ENCODE measurements at places on chromosomes 6 and 20.

GRCh38 chr20:39691151-39691862, 729.2 kb downstream of the DHX35 start:
- no peak for DNase-seq

- DNase-seq, result no peak
Observed at GRCh38 chr6:3669916-3670315, 81.6 kb downstream of the PXDC1 start.

GRCh38 chr6:134599079-134599478, 281.2 kb upstream of the SGK1 start:
- no peak for DNase-seq

- DNase-seq, result no peak
Observed at GRCh38 chr6:153058909-153059308, 56.4 kb upstream of the MTRF1L start.

GRCh38 chr6:103042336-103042735, 1648.8 kb downstream of the GRIK2 start:
- no peak for DNase-seq

DNA sequence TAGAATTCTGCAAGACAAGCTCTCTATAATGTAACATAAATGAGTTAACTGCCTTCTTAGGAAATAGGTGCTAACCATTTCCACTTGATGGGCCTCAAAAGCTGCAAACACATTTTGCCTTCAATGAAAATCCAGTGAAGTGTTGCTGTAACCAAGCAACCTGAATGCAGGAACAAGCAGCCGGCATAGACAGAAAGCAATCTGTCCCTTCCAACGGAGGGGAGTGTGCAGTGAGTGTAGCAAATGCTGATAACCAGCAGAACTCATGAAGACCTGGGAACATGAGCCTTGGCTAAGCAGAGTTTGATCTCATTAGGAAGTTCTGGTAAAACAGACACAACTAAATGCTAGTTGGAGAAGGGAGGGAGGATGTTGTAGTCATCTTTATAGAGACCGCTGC, 697.8 kb downstream of the KIF16B start:
- DNase-seq, result no peak

GRCh38 chr6:1503811-1504210, 105.9 kb upstream of the FOXC1 start:
- DNase-seq, result peak; percentile 54

- peak; percentile 40 for DNase-seq
Observed at GRCh38 chr6:125201961-125202729, 48.6 kb downstream of the TPD52L1 start.

- no peak for DNase-seq
Observed at GRCh38 chr6:86529635-86530034, 407.7 kb upstream of the HTR1E start.

- DNase-seq, result no peak
Observed at GRCh38 chr6:116070616-116071389, 10.1 kb upstream of the FRK start.

GRCh38 chr6:142028527-142028926, 104.2 kb upstream of the GJE1 start:
- DNase-seq, result no peak

DNA sequence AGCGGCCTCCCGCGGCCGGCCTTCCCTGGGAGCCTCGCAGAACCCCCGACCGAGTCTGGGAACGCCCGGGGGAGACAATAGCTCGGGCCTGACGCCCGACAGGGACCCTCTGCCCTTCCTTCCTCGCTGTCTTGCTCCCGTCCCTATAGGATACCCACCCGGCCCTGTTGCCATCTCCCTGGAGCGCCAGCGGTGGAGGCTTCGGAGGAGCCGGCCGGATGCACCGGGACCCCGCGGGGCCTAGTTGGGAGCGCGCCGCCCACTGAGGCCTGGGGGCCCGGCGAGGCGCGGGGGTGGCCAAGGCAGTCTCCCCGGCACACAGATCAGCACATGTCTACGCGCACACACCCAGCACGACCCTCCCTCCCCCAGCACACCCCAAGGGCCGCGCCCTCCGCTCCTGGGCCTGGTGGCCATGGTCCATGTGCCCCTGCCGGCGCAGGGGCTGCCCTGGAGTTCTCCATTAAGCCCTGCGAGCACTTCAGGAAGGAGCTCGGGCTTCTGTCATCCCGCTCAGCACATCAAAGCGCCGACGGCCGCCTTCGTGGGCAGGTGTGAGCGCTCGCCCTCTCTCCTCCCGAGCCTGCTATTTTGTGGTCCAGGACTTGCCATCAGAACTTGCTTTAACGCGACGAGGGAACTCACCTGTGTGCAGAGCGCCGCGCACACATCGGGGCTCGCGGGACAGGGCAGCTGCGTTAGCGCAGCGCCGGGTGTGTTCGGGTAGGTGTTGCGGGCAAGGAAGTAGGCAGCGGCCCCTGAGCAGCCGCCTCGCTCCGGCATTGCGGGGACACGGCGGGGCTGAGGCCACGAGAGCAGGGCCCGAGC, 3.7 kb downstream of the FOXF2 start:
- no peak for DNase-seq

DNA sequence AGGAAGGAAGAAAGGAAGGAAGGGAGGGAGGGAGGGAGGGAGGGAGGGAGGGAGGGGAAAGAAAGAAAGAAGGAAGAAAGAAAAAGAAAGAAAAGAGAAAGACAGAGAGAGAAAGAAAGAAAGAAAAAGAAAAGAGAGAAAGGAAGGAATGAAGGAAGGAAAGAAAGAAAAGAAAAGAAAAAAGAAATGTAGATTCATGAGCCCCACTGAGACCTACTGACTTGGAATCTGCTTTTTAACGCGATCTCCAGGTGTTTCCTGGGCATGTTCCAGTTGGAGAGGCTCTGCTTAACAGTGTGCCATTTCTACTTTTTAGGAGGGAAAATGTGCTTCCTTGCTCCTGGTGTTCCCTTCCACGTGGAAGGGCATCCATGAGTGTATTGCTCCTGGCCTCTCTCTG, 16.4 kb downstream of the DEFB132 start:
- DNase-seq, result no peak

- no peak for DNase-seq
Observed at GRCh38 chr6:164216368-164216767, 801.9 kb downstream of the QKI start.

DNA sequence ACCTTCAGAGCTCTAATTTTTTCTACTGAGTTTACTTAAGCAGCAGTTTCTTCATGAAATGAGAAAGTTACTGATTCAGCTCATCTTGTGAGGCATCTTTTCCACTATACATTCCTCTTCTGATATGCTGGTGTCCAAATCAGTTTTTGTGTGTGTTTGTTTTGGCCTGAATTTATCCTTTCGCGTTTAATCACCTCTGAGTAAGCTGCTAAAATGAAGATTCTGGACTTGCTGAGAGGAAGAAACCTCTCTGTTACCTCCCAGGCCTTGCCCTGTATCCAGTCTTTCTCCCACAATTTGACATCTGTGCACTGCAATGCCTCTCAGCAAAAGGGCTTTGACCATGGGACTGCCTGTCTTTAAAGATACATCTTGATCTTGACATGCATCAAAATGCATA, 536.2 kb upstream of the NRSN1 start:
- no peak for DNase-seq

DNA sequence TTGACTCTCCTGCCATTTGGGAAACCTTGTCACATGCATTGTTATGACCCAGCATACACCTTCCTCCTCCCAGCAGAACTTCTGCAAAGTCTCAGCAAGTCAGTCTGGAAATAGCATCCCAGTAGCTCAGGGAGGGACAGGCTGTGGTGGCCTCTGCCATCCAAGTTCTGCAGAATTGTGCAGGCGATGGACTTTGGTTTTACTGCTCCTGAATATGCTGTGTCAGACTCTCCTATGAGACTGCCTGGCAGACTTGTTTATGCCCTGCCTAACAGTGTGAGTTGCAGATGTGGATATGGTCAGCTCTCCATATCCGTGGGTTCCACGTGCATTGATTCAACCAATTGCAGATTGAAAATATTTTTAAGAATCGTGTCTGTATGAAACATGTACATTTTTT, 52.8 kb downstream of the SNRNP48 start:
- DNase-seq, result no peak

GRCh38 chr6:134057478-134057877, 5.1 kb upstream of the SLC2A12 start:
- DNase-seq, result no peak

- peak; percentile 54 for DNase-seq
Observed at GRCh38 chr6:71393981-71394432, 105.4 kb downstream of the OGFRL1 start.

- DNase-seq, result peak; percentile 56
Observed at GRCh38 chr6:117498159-117498558, 15.7 kb downstream of the DCBLD1 start.

GRCh38 chr6:136745300-136745699, 47.0 kb downstream of the MAP3K5 start:
- DNase-seq, result no peak

DNA sequence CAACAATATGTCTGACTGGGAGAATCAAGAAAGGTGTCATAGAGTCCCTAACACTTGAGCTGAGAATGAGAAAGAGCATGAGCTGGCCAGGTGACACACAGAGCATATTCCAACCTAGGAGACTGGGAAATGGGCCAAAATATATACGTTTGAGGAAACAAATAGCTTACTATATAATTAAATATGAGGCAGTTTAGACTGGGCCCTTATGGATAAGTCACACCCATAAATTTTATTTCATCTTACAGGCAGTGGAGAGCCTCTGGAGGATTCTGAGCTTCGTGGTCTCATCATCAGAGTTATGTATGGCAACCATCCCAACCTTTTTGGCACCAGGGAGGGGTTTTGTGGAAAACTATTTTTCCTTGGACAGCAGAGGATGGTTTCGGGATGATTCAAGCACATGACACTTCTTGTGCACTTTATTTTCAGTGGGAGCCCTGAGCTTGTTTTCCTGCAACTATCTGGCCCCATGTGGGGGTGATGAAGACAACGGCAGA, 12.9 kb upstream of the NQO2 start:
- DNase-seq, result peak; percentile 54

DNA sequence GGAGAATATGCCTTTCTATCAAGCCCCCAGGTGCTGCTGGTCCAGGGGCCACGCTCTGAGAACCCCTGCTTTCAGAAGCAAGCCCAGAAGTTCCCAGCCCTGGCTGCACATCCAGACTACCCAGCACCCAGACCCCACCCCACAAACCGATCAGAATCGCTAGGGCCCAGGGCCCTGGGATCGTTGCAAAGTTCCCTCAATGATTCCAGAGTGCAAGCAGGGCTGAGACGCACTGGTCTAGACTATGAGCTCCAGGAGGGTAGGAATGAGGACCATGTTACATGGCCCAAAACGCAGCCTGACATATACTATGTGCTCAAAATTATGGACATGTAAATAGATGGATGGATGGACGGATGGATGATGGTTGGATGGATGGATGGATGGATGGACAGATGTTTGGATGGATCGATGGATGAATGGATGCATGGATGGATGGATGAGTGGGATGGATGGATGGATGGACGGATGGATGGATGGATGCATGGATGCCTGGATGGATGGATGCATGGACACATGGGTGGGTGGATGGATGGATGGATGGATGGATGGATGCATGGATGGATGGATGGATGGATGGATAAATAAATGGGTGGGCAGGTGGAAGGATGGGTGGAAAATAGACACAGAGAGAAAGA, 194.1 kb downstream of the PREX1 start:
- no peak for DNase-seq

- peak; percentile 80 for DNase-seq
Observed at GRCh38 chr6:117449549-117450439, 24.1 kb upstream of the ROS1 start.

- no peak for DNase-seq
Observed at GRCh38 chr6:144548536-144548935, 263.4 kb downstream of the UTRN start.

GRCh38 chr20:59948828-59949720, 8.9 kb downstream of the FAM217B start:
- DNase-seq, result peak; percentile 65

DNA sequence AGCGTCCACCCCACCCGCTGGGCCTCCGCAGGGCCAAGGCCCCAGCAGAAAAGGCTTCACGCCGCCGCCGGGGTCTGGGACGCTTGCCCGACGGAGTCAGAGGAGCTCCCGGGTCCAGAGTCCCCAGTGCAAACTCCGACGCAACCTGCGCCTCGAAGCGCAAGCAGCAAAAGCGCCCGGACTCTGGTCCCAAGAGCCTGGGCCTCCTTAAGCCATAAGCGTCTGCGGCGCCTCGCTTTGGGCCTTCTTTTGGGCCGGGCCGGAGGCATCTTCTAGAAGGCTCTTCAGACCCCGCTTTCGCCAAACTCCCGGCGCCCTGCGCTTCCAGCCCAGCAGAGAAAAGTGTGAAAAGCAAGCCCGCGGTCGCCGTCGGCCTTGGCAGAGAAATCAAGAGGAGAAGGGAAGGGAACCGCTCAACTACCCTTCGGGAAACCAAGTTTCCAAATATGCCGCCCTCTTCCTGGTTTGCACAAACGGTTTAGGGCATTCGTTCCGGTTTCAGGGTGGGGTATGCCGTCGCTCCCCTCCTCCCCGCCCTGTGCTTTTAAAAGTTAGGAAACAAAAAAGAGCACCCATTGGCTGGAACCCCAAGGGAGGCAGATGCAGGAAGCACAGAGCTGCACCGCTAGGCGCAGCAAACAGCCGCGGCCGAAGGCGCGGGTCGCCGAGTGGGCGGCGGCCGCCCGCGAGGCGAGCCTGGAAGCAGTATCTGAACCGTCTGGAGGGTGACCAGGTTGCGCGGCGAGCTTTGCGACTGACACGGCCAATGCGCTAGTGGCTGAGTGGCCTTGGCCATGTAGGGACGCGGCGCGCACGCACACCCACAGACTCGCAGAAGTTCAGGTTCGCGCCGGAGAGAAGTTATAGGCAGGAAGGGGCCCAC, 1.2 kb downstream of the TBX18 start:
- peak; percentile 73 for DNase-seq

GRCh38 chr6:83844170-83844569, 9.0 kb upstream of the RIPPLY2 start:
- DNase-seq, result no peak

DNA sequence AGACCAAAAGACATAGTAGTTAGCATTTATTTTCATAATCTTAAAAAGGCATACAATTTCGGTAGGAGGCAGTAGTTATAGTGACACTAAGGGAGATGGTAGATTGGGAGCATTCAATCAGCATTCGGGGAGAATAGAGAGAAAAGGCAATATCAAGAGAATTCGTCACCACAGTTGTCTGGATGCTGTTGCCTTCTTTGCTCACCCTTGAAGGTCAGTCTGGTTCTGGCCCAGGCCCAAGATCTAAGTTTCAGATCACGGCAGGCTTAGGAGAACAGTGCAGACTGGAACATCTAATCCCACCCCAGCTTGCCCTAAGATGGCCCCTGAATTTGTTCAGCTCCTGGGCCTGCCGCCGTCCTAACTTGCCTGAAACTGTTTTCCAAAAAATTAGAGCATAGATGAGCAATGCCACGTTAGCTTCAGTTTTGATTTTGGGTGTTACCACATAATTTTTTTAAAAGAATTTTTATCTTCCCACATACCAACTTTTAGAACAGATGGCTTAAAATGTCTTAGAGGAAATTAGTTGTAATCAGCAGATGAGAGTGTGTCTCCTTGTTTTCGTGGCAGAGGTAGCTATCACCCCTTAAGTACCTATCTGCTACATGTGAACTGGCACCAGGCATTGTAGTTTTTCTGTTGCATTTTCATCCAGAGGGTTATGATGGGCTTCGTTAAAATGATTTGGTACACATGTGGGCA, 8.3 kb upstream of the CEP85L start:
- no peak for DNase-seq

GRCh38 chr6:79731471-79731870, 100.3 kb downstream of the SH3BGRL2 start:
- DNase-seq, result no peak
